HS-27A (cell line): ENCODE measurements at places on chromosomes 2 and 18.

GRCh38 chr2:188131281-188131680 lies 160.4 kb upstream of the GULP1 start:
- DNase-seq, result no peak

GRCh38 chr2:218427741-218428140 lies 8.8 kb downstream of the VIL1 start:
- DNase-seq, result no peak

DNA sequence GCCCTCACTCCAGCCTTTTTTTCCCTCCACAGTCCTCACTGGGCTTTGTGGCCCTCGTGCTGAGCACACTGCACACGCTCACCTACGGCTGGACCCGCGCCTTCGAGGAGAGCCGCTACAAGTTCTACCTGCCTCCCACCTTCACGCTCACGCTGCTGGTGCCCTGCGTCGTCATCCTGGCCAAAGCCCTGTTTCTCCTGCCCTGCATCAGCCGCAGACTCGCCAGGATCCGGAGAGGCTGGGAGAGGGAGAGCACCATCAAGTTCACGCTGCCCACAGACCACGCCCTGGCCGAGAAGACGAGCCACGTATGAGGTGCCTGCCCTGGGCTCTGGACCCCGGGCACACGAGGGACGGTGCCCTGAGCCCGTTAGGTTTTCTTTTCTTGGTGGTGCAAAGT lies 39.4 kb downstream of the STEAP3 start:
- no peak for DNase-seq

DNA sequence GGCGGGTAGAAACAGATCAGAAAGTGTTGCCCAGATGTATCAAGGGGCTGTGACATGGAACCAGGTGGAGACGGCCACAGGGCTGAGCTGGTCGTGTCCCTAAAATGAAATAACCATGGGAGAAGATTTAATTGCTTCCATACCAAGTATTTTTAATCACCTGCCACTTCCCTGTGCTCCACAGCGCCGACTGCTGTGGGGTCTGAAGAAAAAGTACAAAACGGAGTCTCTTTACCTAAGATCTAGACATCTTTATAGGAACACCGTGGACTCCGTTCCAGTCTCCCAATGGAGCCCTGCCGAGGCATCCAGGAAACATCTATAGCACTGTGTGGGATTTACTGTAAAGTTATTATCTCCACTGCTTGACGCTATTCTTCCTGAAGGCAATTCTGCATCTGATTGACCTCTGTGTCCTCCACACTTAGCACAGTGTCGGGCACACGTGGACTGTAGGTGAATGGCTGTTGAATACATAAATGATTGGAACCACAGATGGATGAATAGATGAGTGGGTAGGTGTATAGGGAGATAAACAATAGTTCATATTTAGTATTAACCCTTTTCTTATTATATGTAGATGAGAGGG lies 21.6 kb upstream of the GYPC start:
- DNase-seq, result no peak

DNA sequence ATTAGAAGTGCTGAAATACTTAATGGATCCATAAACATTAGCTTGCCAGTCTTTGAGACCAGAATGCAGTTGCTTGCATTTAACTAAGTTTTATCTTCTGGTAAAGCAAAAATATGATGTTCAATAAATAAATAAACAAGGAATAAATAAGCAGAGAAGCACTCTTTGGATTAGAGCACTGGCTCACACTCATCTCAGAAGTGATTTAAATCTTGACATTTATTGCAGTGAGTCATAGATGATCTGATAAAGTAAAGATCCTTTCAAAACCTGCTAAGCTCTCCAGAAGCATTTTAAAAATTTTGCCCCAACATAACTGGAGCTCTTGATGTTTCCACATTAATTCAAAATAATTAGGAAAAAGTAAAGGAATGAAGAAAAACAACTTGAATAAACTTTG lies 66.8 kb downstream of the KYNU start:
- peak; percentile 33 for DNase-seq

GRCh38 chr2:72185206-72185605 lies 37.5 kb upstream of the CYP26B1 start:
- DNase-seq, result no peak

DNA sequence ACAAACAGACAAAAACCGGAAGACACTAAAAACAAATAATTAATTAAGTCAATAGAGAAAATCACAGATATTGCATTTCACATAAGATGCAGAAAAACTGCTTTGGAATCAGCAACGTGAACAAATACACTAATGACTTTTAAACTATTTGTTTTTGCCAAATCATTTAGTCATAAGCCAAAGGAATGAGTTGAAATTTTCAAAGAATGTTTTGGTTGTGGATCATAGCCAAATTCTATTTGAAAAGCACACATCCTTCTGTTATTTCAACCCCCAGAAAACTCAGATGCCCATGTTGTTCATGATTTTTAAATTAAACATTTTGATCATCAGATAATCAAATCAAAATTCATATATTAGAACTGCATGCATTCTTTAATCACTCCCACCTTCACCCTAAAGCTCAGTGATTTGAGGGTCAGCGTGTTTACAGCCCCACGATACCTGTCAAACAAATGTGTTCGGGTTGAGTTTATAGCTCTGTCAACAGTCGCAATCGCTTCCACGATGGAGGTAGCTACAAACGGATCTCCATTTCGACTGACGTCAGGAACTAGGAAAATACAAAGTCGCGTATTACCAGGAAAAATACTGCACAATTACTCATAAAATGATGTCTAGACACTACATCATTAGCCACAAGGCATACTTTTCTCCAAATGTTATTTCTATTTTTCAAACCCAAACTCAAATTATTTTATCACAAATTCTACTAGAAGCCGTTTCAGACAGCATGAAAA lies 90.2 kb downstream of the PXDN start:
- peak; percentile 59 for DNase-seq

- DNase-seq, result no peak
Observed at GRCh38 chr2:69306393-69306821, 80.6 kb downstream of the GFPT1 start.

GRCh38 chr2:160251569-160251968 lies 51.5 kb upstream of the ITGB6 start:
- no peak for DNase-seq

DNA sequence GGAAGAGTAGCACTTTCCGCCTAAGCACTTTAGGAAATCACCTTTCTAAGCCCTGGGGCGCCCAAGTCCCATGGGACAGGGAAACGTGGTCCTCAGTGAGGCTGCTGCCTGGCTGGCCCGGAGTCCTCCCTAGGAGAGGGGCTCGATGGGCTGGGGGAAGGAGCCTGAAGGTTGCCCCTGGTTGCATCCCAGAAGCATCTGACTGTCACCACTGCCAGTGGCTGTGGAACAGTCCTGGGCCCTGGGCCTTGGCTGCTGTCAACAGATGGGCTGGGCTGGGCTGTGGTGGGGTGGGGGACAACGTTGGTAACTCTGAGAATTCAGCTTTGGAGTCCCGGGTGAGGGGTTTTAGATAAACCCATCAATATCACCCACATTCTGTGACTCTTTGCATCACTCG lies 22.5 kb downstream of the ASB1 start:
- DNase-seq, result no peak

GRCh38 chr2:3302751-3303582 lies 74.7 kb downstream of the EIPR1 start:
- DNase-seq, result no peak

GRCh38 chr18:73047688-73048087 lies 179.9 kb upstream of the NETO1 start:
- no peak for DNase-seq

DNA sequence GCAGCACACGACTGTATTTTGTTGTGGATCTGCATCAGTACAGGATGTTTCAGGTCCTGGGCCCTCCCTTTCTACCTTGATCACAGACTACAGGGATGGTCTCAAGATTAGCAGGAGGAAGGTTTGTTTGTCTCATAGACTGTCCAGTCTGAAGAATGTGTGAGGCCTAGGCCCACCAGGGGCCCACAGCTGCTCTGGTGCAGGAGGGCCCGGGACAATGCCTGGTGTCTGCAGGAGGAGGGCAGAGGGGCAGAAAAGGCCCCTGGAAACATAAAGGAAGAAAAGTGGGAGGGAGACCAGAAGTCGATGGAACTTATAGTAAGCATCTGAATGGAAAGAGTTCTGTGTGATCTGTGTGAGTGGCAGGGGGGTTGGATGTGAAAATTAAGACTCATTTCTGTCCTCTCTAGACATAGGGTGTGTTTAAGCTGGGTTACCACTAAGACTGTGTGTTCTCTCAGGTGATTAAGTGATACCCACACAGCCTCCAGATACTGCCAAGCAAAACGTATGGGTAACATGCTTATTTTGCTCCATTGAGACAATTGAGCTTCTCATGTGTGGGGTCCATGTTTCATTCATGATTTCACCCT lies 33.4 kb upstream of the LPIN2 start:
- DNase-seq, result no peak

DNA sequence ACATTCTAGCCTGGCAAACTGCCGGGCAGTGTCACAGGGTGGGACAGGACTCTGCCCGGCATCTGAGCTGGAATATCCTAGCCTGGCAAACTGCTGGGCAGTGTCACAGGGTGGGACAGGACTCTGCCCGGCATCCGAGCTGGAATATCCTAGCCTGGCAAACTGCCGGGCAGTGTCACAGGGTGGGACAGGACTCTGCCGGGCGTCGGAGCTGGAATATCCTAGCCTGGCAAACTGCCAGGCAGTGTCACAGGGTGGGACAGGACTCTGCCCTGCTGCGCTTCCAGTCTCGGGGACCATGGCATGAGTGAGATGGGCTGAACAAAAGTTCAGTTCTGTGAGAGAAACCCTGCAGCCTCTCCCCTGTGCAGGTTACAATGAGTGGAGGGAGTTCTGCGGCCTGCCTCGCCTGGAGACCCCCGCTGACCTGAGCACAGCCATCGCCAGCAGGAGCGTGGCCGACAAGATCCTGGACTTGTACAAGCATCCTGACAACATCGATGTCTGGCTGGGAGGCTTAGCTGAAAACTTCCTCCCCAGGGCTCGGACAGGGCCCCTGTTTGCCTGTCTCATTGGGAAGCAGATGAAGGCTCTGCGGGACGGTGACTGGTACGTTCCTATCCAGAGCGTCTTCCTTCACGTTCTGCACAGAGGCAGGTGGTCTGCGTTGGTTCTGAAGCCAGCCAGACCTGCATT lies 80.3 kb downstream of the TPO start:
- no peak for DNase-seq

GRCh38 chr18:66511289-66511688 lies 92.6 kb downstream of the CDH19 start:
- DNase-seq, result no peak

GRCh38 chr18:47265197-47265596 lies 13.7 kb upstream of the SKOR2 start:
- DNase-seq, result peak; percentile 72

- no peak for DNase-seq
Observed at GRCh38 chr2:24891201-24891600, 28.8 kb downstream of the ADCY3 start.

DNA sequence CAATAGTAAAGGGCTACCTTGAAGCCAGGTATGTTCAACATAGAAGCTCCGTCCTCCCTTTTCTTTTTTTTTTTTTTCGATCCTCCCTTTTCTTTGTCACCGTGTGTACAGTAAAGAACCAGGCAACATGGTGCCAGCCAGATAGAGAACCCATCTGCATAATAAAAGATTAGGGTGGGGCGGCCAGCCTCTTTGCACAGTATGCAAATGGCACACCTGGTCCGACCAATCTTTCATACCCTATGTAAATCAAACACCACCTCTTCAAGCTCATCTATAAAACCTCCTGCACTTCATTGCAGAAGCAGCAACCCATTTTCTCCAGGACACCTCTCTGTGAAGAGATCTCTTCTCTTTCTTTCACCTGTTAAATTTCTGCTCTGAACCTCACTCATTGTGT lies 7.3 kb upstream of the WDR33 start:
- DNase-seq, result no peak

DNA sequence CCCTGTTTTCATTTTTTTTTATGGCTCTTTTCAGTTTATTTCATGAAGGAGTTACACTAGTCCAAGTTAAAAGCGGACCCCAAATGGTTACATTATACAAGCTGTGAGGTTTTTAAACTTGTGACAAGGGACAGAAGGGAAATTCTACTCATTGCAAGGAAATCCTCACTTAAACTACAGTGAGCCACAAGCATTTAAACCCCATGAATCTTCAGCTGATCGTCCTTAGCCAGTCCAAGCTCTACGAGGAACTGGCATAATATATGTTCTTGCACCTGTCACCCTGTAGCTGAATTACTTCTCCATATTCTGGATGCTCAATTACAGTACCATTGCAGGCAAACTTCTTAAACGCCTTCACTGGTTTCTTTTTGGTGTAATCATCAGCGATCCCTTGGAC lies 64.5 kb downstream of the ASAP2 start:
- DNase-seq, result no peak

GRCh38 chr2:195238379-195238778 lies 418.6 kb upstream of the SLC39A10 start:
- no peak for DNase-seq

- DNase-seq, result no peak
Observed at GRCh38 chr2:123468071-123468470, 557.0 kb upstream of the CNTNAP5 start.

DNA sequence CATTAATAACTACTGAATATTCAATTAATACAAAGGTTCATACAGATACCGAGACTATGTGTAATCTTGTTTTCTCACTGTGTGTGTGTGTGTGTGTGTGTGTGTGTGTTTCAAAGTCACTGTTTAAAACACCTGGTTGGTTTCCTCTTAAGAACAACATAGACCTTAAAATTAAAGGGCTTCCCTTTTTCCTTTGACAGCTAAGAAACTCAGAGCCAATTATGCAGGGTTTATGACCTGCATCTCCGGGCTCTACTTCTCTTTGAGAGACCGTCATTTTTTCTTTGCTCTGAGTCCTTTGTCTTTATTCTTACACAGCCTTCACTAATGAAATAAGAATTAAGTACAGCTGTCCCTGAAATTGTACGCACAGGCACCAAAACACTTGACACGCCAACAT lies 145.6 kb downstream of the HDAC4 start:
- DNase-seq, result no peak

- DNase-seq, result no peak
Observed at GRCh38 chr2:4140281-4140970, 437.1 kb downstream of the DCDC2C start.

DNA sequence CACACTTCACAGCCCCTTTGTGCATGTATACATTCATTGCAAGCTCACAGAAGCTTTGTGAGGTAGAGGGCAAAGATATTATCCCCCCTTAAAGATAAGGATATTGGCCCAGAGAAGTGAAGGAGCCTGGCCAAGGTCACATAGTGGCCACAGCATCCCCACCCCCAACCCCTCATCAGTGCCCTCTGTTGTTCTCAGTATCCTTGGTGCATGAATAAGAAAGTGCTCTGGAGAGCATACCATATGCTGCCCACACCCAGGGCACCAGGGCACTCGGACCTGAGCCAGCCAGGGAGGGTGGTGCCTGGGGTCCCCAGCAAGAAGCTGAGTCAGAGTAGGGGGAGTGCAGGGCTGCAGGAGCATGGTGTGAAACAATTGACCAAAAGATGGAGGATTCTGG lies 3.3 kb downstream of the DYSF start:
- DNase-seq, result no peak

- no peak for DNase-seq
Observed at GRCh38 chr2:203688798-203689197, 17.6 kb upstream of the CD28 start.

GRCh38 chr18:72541871-72542332 lies 2.2 kb downstream of the CBLN2 start:
- DNase-seq, result no peak
